ENCODE measurements at places on chromosomes 6 and 20.

GRCh38 chr6:140970485-140970884 lies 1162.2 kb upstream of the GJE1 start:
- no peak for DNase-seq

GRCh38 chr6:70371454-70372105 lies 41.7 kb upstream of the FAM135A start:
- peak; percentile 79 for DNase-seq

- no peak for DNase-seq
Observed at GRCh38 chr6:15508441-15508871, 154.4 kb downstream of the DTNBP1 start.

DNA sequence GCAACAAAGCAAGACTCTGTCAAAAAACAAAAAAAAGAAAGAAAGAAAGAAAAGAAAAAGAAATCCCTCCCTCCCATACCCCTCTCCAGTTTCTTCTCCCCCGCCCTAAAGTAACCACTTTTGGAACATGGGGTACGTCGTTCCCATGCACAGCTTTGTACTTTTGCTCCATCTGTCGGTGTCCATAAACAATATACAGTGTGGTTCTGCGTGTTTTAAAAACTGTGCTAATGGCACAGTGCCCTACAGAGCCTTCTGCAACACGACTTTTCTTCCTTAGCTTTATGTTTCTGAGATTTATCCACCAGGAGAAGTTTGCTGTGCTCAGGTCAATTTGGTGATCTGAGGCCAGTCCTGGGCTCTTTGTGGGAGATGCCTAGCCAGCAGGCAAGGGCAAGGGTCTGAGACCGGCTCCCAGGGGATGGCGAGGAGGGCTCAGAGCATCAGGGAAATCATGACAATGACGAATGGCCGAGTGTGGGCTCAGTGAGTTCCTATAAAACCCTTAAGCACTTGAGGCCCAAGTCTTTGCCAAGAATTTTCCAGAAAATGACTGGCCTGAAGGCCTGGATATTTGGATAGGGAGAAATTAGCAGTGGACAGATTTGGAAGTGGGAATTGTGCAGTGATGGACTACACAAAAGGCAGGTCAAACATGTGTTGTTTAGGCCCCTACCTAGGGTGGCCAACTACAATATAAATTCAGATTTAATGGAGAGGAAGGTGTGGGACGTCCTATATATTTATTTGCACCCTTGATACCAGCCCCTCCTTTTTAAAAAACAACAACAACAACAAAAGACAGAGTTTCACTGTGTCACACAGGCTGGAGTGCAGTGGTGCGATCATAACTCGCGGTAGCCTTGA lies 1.9 kb upstream of the BCAS4 start:
- DNase-seq = no peak

DNA sequence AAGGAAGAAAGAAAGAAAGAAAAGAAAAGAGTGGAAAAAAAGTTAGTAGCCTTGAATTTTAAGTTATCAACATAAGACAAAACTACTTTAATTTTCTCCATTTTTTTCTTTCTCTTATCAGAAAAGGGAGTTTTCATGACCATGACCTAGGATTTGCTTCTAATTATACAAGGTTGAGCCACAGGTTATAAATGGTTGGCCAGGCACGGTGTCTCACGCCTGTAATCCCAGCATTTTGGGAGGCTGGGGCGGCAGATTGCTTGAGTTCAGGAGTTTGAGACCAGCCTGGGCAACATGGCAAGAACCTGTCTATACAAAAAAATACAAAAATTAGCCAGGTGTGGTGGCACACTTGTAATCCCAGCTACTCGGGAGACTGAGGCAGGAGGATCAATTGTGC lies 7.8 kb upstream of the MTRES1 start:
- DNase-seq = no peak

- DNase-seq = no peak
Observed at GRCh38 chr20:38714308-38714707, 10.0 kb upstream of the SLC32A1 start.

DNA sequence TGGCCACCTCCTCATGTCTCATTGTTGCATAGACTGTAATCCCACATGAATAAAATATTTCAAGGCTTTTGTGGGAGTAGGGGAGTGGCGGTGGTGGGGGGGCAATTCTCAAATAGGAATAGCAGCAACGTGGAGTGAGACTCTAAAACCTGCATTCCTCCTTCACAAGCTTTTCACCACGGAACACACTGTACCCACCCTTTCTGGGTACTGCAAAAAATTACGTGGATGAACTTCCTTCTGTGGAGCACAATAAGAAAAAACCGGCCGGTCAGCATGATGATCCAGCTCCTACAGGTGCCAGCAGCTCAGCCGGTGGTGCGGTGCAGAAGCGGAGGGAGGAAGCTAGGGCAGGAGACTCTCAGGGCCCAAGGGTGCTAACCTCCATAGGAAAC lies 930 bp upstream of the RRAGD start:
- peak; percentile 31 for DNase-seq

DNA sequence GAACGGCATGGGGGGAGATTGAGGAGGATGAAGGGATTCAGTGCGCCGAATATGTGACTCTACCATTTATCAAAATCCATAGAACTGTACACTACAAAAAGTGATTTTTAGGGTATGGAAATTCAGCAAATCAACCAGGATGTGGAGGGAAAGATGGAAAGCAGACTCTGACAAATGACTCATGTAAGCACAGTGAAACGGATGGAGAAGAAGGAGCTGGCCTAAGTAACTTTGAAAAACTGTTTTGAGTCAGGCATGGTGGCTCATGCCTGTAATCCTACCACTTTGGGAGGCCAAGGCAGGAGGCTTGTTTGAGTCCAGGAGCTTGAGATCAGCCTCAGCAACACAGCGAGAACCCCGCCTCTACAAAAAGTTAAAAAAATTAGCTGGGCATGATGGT lies 39.2 kb downstream of the MUC22 start:
- DNase-seq = no peak

DNA sequence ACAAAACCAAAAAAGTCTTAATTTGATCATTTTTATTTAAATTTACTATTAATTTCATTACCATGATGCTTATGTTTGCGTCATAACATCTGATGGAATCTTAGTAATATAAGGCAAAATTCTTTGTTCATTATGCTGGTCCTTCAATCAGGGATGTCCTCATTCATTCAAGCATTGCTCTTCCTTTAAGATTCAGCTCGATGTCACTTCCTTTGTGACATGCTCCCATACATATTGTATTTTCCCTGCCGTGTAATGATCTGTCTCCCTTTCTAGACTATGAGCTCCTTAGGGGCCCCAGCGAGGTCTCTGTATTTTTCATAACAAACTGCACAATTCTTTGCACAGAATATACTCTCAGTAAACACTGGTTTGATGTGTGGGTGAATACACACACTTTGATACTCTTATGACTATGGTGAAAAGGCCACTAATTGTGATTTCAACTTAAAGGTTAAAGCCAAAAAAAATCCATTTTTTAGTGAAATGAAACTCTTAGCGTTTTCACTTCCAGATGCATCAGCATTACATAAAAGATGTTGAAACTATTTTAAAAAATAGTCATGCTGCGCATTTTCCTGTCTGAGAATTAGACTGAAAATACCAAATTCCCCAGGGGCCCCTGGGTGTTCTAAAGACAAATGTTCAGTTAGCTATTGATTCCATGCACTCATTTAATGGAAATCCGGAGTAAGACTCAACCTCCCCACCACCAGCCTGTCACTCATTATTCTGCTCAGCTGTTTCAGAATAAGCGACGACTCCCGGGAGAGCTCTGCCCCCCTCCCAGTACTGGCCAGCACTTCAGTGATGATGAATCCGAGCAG lies 169.7 kb downstream of the ATXN1 start:
- DNase-seq = no peak

DNA sequence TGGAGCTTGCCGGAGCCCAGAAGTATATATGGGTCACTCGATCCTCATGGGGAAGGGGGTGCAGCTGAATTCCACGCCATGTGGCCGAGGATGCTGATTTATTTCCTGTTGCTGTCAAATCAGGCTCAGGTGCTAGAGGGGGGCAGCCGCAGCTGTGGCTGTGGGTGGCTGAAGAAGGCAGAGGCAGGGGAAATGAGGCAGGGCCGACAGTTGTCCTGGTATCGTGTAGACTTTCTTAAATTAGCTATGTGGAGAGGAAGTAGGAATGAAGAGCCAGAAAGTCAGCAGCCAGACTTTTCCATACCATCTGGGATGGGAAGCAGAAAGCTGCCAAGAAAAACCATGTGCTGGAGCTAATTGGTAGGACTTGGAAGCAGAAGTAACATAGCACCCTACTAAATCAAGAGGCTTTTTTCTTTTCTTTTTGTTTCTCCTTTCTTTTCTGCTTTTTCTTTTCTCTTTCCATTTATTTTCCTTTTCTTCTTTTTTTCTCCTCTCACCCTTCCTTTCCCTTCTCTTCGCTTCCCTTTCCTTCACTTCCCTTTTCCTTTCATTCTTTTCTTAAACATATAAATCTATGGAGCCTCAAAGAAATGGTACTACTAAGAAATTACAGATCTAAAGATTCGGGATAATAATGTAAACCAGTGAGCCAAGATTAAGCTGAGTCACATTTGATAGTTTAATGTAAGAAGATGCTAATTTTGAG lies 90.6 kb upstream of the CD83 start:
- no peak for DNase-seq

- DNase-seq = no peak
Observed at GRCh38 chr6:72975352-72975752, 249.9 kb downstream of the KHDC1L start.

GRCh38 chr20:12882832-12883506 lies 125.8 kb upstream of the SPTLC3 start:
- no peak for DNase-seq

DNA sequence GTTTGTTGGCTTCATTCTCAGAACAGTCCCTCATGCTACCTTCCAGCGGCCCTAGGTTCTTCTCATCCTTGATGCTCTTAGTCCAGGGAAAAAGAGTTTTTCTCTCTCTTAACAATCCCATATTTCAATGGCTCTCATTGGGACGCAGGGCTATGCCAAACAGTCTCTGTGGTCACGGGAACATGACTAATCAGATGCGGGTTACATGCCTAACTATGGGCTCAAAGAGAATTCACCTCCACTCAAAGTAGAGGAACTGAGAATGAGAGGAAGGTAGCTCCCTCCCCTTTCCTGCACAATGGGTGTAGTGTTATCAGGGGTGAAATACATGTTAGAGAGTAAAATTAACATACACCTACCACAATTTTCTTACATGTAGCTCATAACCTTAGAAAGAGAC lies 18.1 kb upstream of the ATRN start:
- no peak for DNase-seq

- DNase-seq = no peak
Observed at GRCh38 chr20:62214067-62214466, 6.0 kb downstream of the HRH3 start.

DNA sequence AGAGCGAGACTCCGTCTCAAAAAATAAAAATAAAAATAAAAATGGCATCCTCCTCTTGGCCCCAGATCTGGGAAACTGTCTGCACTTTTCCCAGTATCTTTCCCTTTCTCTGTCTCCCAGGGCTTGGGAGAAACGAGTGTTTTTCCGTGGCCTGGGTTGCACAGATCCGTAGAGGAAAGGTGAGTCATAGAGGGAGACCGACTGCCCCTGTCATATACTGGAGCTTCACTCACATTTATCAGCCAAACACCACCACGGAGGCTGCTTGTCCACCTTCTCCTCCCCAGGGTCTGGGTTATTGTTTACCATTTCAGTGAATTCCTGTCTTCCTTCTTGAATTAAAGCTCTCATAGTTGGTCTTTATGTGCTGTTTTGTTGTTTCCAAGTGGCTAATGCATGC lies 31.9 kb upstream of the EIF2S2 start:
- DNase-seq = no peak

- peak; percentile 36 for DNase-seq
Observed at GRCh38 chr6:106608080-106608668, 21.1 kb downstream of the RTN4IP1 start.

DNA sequence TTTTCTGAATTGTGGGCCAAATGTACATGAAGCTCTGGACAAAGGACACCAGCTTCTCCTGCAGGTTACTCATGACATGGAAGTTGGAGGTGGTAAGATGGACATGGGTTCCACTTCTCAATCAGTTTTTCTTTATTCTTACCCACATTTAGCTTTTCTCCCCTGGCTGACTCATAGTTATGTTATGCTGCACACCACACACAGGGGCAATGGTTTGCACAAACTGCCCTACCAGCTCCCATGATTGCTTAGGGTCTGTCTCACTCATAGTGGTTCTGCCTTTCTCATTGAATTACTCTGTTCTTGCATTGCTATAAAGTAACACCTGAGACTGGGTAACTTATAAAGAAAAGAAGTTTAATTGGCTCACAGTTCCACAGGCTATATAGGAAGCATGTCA lies 4.5 kb upstream of the CD109 start:
- DNase-seq = no peak

Data from NCI-H774 (cell line).